ENCODE measurements at places on chromosomes 13 and 19. TPM values are rescaled to one million over a fixed set of nuclear protein-coding genes. Genes with fewer than 3 reads are reported as not detected.

ABHD13 gene
- total RNA-seq, result 13.5 TPM

DNA sequence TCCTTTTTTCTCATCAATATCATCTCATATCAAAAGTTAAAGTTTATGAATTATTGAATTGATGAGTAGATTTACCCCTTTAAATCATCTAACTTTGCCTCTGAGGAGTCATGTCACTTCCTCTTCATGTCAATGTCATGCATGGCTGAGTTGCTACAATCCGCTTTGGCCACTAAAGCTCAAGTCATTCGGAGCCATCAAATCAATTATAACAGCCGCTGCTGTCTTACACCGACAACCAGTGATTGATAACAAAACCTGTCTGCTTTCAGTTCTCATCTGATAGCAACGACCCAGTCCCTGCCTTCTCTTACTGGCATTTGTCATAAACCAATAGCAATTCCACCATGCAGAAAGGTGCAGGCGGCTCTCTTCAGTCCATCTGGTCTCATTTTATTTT is 429.3 kb downstream of the DIAPH3 start:
- DNase-seq, result no peak
- H3K36me3 ChIP-seq, result peaks cover 3% of the 10 kb centered on the region
- H3K4me1 ChIP-seq, result no peaks in the 10 kb centered on the region
- no peak overlapping the region for H3K27ac ChIP-seq
- no peak overlapping the region for H3K4me3 ChIP-seq
- H3K27me3 ChIP-seq, result no peaks in the 10 kb centered on the region

ZNF547 gene
- total RNA-seq, result 1.9 TPM

CATSPERD gene
- total RNA-seq, result not detected

DNA sequence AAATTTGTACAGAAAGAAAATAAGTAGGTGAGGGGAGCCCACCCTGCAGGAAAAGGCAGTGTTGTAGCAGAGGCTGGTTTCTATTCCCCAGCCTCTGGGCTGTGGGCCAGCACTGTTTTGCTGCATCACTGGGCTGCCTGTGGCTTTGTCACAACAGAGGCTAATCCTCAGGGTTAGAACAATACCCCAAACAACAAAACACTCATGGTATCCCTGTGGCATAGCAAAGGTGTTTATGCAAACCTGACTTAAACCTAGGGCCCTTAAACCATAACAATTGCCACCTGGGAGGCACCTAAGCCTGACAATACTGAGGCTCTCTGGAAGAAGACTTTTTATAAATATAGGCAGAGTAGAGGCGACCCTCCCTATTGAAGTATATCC is 314.7 kb downstream of the OLFM4 start:
- H3K27me3 ChIP-seq, result no peaks in the 10 kb centered on the region
- no peak overlapping the region for H3K27ac ChIP-seq
- no peaks in the 10 kb centered on the region for H3K4me1 ChIP-seq
- H3K36me3 ChIP-seq, result no peaks in the 10 kb centered on the region
- DNase-seq, result no peak
- H3K4me3 ChIP-seq, result no peak overlapping the region

DNA sequence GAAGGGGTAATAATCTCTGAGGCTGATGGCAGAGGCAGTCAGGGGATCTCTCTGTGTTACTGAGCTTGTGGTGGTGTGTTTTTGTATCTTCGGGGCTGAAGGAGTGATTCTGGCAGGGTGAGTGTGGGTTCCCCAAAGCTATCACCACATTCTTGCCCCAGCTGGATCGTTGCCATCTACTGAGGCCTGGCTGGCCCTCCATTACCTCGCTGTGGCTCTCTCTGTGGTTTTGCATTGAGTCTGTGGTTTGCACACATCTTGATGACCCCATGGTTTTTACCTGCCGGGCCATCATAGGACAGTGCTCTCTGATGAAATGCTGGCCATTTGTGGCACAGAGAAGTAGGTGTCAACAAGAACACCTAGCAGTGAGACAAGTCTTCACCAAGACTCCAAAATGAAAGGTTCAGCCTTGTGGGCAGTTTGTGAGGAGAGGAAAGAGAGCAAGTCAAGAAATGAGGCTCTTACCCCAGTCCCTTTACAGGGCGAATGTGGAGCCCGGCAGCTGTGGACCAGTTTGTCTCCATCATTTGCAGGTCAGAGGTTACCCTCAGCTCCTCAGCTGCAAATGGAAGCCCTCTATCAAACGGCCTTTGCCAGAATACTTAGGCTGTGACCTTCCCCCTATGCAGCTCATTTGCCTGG is 69.0 kb upstream of the NPAS1 start:
- H3K4me3 ChIP-seq, result no peak overlapping the region
- H3K4me1 ChIP-seq, result peaks cover 7% of the 10 kb centered on the region
- peak; percentile 11 for DNase-seq
- H3K27ac ChIP-seq, result no peak overlapping the region

GRCh38 chr13:26759907-26760831 is at the start of gene GPR12:
Gene GPR12, minus strand, starts transcription at chr13:26760786. Its CDS starts 959 bp downstream, at chr13:26759827.
- H3K27me3 ChIP-seq, result no peaks in the 10 kb centered on the region
- no peaks in the 10 kb centered on the region for H3K4me1 ChIP-seq
- no peaks in the 10 kb centered on the region for H3K36me3 ChIP-seq
- no peak within 1 kb of the TSS for H3K4me3 ChIP-seq
- no peak for DNase-seq

- H3K4me3 ChIP-seq, result no peak overlapping the region
- no peaks in the 10 kb centered on the region for H3K4me1 ChIP-seq
- H3K27ac ChIP-seq, result no peak overlapping the region
- no peak for DNase-seq
- H3K36me3 ChIP-seq, result peaks cover 23% of the 10 kb centered on the region
These were observed 4.7 kb downstream of the VRK3 start for GRCh38 chr19:50020481-50020880.

GRCh38 chr13:42891591-42891990 is 100.5 kb downstream of the EPSTI1 start:
- peaks cover 25% of the 10 kb centered on the region for H3K4me1 ChIP-seq
- no peak overlapping the region for H3K4me3 ChIP-seq
- no peak overlapping the region for H3K27ac ChIP-seq
- H3K36me3 ChIP-seq, result no peaks in the 10 kb centered on the region
- H3K27me3 ChIP-seq, result no peaks in the 10 kb centered on the region
- no peak for DNase-seq

DNA sequence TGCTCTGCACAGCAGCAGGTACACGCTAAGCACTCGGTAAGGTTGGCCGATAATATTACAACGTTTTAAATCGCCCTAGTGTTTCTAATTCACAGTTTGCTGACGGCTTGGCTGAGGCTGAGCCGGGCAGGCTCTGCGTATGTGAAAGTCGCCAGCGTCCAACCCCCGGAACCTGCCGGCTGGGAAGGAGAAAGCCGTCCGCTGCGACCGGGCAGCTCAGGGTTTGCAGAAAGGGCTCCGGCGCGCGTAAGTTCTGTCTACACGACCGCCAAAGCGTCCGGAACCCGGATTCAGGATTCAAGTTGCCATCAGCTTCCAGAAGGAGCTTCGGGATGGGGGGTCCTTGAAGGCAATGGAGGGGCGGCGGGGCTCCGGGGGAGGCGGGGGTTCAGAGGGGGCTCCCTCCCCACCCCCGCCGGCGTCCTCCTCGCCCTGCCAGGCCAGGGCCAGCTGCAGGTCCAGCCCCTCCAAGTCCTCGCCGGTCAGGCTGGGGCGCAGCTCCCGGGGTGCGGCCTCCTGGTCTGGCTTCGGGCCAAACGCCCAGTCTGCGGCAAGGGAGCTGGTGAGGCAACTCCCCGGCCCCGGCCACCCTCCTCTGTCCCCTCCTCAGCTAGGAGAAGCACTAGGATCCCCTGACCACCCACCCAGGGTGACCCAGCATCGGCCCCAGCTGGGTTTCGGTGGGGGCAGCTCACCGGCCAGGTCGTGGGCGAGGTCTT is 575 bp downstream of the SMIM44 start:
- DNase-seq, result no peak
- peaks cover 3% of the 10 kb centered on the region for H3K4me1 ChIP-seq
- H3K36me3 ChIP-seq, result no peaks in the 10 kb centered on the region
- H3K27me3 ChIP-seq, result peaks cover 38% of the 10 kb centered on the region
- H3K27ac ChIP-seq, result no peak overlapping the region

ZIM2 gene
- 8.9 TPM for total RNA-seq

NUP62 gene
- total RNA-seq, result 88.7 TPM

DNA sequence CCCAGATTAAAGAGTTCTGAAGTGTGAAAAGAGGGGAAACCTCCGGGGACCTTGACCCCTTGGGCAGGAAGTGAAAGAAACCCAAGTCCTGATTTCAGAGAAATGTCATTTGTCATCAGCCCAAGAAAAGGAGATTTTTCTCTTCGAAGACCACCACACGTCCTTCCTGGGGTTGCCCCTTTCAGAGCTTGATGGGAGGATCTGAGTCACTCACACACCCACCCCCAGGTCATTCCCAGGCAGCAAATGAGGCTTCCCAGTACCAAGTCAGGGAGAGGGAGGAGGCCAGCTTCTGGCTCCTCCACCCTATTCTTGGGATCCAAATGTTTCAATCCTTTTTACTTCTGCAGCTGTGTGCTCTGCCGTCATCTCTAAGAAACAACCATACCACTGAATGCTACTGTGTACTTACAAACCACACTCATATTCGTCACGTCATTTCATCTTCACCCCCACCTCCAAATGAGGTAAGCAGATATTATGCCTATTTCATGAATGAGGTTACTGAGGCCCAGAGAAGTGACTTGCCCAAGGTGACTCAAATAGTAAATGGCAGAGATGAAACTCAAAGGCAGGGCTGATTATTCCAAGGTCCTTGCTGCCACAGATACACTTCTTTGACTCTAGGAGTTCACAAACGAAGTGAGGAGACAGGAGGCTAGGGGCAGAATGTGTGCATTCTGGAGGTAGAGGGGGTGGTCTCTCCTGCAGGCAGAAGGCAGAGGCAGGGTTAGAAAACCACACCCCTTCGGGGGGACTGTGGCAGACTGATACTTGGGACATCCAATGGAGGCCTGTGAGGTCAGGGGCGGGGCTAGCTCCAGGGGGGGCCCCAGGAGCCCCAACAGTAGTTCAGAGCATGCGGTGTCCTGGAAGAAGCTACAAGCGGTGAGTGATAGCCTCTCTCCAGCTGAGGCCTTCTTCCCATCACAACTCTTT is 5.0 kb upstream of the KMT2B start:
- no peaks in the 10 kb centered on the region for H3K36me3 ChIP-seq
- H3K4me3 ChIP-seq, result no peak overlapping the region
- no peaks in the 10 kb centered on the region for H3K27me3 ChIP-seq
- H3K27ac ChIP-seq, result no peak overlapping the region

DNA sequence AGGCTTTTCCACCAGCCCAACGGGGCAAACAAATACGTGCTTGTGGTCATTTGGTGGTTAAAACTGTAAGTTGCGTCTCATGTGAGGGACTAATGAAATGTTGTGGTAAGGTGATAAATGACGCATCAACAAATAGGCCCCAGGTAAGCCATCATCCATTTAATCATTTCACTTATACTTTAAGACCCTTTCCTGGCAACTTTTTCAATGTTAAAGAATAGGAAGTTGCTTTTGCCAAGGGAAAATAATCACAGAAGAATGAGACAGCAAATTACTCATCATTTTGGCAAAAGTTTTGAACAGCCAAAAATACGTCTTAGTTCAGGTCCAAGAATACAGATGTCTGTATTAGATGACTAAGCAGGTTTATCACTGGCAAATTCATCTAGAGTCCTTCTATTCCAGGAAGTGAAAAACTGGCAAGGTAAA is 660.4 kb downstream of the SLITRK1 start:
- no peak overlapping the region for H3K4me3 ChIP-seq
- no peak overlapping the region for H3K27ac ChIP-seq
- DNase-seq, result no peak
- H3K4me1 ChIP-seq, result no peaks in the 10 kb centered on the region

DNA sequence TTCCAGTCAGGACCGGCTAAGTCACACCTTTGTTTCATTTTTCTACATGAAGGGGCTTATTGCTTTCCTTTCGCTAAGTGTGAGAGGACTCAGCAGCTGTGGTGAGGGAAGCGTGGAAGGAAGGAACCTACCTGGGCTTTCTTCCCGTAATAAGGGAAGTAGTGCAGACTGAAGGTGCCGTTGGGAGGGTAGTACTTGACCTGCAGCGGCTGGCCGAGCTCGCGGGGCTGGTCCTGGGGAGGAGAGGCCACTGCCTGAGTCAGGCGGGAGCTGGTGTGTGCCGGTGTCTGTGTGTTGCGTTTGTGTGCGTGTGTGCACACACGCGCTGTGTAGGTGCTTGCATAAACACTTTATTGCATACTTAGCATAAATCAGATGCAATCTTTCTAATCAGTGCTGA is 7.7 kb downstream of the ATP4B start:
- H3K36me3 ChIP-seq, result no peaks in the 10 kb centered on the region
- H3K4me3 ChIP-seq, result no peak overlapping the region
- H3K27ac ChIP-seq, result no peak overlapping the region
- no peaks in the 10 kb centered on the region for H3K27me3 ChIP-seq
- DNase-seq, result no peak

- no peak for DNase-seq
- H3K36me3 ChIP-seq, result peaks cover 13% of the 10 kb centered on the region
- no peaks in the 10 kb centered on the region for H3K4me1 ChIP-seq
- H3K27ac ChIP-seq, result no peak within 1 kb of the TSS
These were observed at the start of gene LGALS4 for GRCh38 chr19:38812841-38813320. Gene LGALS4, minus strand, starts transcription at chr19:38812945. Its CDS starts 59 bp downstream, at chr19:38812886.

- no peaks in the 10 kb centered on the region for H3K27me3 ChIP-seq
- H3K4me3 ChIP-seq, result no peak overlapping the region
- DNase-seq, result no peak
These were observed 3.9 kb upstream of the SCN1B start for GRCh38 chr19:35026418-35026817.

DNA sequence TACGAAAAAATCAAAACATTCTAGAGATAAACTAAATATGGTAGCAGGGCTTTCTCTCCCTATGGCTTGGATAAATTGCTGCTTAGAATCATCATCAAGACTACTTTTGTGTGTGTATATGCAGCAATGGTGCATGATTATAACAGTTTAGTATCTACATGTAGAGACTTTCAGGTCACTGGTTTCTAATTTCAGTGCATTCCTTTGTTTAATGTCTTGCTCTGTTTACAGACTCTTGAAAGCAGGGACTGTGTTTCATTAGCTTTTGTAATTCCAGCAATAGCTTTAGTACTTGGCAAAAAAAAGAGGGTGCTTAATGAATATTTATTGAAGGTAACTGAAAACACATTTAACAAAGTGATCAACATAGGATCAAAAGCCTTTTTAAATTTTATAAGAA is 420.7 kb downstream of the PCDH9 start:
- H3K4me3 ChIP-seq, result no peak overlapping the region
- no peaks in the 10 kb centered on the region for H3K27me3 ChIP-seq
- no peak for DNase-seq
- H3K27ac ChIP-seq, result no peak overlapping the region
- H3K36me3 ChIP-seq, result no peaks in the 10 kb centered on the region
- H3K4me1 ChIP-seq, result no peaks in the 10 kb centered on the region

COX6B2 gene
- total RNA-seq, result 0.45 TPM

PRR19 gene
- 0.73 TPM for total RNA-seq

DNA sequence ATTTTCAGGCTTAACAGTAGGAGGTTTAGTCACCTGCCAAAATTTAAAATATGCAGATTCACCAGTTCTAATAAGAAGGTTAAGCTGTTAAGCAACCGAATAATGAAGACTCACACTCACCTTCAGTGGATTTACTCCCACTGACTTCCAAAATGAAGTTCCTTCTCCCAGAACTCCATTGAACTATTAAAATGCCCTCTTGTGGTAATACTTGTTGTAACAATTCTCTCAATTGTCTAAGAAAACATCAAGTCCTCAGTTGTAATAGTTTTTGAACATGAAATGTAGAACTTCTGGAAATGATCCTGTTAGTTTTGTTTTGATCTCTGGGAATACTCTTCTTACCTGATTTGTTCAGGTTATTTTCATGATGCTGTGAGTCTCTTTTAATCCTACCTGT is 522.0 kb upstream of the ATXN8OS start:
- no peaks in the 10 kb centered on the region for H3K27me3 ChIP-seq
- no peak overlapping the region for H3K4me3 ChIP-seq
- peak; percentile 2 for DNase-seq

GRCh38 chr13:20192836-20193161 is at the start of gene GJB2:
Gene GJB2, minus strand, starts transcription at chr13:20192938. Its CDS starts 3,357 bp downstream, at chr13:20189581.
- no peaks in the 10 kb centered on the region for H3K36me3 ChIP-seq
- no peak for DNase-seq
- no peak within 1 kb of the TSS for H3K4me3 ChIP-seq
- no peaks in the 10 kb centered on the region for H3K4me1 ChIP-seq

ZNF699 gene
- total RNA-seq, result 4.3 TPM
